HFFc6 (cell line): ENCODE measurements at places on chromosomes 7 and 10.
A peak's percentile ranks its signal among the peaks of the same experiment; 100 is the strongest.

- DNase-seq, result no peak
Measured at GRCh38 chr7:110839866-110840265, 251.1 kb upstream of the LRRN3 start.

DNA sequence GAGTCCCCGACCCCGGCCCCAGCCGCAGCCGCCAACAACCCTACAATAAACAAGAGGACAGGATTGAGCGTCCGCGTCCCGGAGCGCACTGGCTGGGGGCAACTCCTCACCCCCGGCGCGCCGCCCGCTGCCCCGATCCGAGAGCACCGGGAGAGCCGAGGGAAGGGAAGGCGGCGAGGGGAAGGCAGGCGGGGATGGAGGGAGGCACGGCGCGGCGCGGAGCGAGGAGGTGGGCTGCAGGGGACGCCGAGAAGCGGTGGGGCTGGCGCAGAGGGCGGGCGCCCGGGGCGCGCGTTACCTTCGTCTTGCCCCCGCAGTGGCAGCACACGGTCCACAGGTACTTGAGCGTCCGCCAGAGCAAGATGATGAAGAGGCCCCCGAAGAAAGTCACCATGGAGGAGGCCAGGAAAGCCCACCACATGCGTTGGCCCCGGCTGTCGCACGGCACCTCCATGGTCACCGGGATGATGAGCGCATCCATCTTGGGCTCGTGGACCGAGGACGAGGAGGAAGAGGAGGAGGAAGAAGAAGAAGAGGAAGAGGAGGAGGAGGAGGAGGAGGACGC, 559 bp downstream of the KCNMA1 start:
- DNase-seq, result no peak

DNA sequence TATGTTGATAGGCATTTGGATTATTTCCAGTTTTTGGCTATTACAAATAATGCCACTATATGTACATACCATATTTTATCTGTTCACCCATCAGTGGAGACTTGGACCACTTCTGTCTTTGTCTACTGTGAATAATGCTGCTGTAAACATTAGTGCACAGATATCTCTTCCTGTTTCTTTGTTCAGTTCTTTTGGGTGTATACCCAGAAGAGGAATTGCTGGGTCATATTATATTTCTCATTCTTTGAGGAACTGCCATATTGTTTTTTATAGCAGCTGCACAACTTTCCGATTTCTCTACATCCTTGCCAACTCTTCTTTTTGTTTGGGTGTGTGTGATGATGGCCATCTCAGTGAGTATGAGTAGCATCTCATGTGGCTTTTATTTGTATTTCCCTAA, 218.0 kb downstream of the LRMDA start:
- no peak for DNase-seq

DNA sequence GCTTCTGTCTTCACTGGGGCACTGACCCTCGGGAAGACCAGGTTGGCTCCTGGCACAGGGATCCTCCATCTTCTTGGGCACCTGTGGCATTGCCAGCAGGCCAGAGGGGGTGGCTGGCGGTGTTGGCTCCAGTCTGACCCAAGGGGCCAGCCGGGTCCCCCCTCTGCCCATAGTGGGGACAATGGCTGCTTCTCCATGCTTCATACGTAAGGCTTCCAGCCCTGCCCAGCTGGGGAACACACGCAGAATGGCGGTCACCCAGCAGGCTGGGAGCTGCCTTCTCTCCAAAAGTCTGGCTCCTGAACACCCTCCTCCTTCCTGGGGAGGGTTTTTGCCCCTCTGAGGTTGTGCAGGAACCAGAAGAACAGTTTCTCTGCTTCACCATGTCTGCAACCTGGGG, 106.8 kb downstream of the NEURL1 start:
- no peak for DNase-seq

DNA sequence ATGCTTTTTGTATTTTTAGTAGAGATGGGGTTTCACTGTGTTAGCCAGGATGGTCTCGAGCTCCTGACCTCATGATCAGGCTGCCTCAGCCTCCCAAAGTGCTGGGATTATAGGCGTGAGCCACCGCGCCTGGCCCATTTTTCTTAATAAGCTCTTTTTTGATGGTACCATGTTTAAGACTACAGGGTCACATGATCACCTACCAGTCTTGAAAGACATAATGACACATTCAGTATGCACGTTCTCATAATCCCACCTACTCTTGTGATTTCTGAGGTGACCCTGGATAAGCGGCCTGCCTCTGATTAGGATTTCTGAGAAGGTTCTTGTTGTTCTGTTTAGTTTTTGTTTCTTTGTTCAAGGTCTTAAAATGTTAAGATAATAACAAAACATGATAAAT, 43.7 kb upstream of the PLXNA4 start:
- DNase-seq, result no peak

GRCh38 chr7:5088906-5089305, 43.2 kb downstream of the RBAK start:
- DNase-seq, result no peak

GRCh38 chr10:121485436-121486139, 112.7 kb downstream of the FGFR2 start:
- DNase-seq, result no peak

- peak; percentile 73 for DNase-seq
Measured at GRCh38 chr10:103709341-103709920, 145.9 kb downstream of the SH3PXD2A start.

DNA sequence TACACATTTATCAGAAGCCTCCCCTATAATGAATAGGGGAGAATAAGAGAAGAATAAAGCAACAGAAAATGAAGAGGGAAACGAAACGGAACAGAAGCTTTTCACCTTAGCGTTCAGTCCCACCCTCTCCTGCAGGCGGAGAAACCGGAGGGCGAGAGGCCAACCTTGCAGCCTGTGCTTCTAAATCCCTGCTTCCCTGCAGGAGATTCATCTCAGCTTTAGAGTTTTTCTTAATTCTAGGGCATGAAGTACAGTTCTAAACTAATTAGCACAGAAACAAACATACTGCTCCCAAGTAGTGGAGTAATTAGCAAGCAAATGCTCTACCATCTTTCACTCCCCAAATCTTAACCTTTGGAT, 107.2 kb downstream of the CUBN start:
- DNase-seq, result no peak

DNA sequence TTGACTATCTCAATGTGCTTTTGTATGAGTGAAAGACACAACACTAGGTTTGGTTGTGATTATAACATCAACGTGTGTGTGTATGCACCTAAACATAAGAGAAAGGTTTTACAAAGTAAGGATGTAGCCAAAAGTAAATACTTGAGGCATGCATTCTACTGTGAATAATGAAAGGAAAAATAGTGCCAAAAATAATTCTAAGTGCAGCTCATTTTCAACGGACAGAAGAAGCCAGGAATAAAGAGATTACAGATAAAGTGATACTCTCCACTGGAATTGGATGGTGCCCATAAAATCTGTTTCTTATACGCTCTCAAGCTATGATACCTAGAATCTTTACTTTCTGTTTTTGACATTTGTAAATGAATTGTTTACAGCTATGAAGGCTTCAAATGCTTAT, 135.0 kb upstream of the TMEM72 start:
- no peak for DNase-seq

- DNase-seq, result no peak
Measured at GRCh38 chr7:34904987-34905386, 132.3 kb downstream of the DPY19L1 start.

DNA sequence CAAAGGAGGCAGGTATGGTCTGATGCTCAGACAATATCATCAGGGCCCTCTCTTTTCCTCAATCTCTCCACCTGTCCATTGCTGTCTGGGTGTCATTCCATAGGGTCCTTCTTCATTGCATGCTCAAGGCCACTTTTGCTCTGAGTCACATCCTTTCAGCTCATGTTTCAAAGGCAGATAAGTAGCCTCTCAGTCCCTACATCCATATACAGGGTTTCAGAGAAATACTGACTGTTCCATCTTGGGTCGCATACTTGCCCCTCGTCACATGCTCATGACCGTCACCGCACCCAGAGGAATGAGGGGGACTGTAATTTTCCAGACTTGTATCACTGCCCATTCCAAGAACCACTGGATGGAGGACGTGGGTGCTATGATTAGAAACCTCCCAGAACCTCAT, 93.4 kb downstream of the FAM107B start:
- DNase-seq, result no peak

GRCh38 chr7:98755138-98755898, 114.5 kb downstream of the TMEM130 start:
- DNase-seq, result no peak

GRCh38 chr7:48376263-48376662, 205.0 kb downstream of the ABCA13 start:
- DNase-seq, result no peak

DNA sequence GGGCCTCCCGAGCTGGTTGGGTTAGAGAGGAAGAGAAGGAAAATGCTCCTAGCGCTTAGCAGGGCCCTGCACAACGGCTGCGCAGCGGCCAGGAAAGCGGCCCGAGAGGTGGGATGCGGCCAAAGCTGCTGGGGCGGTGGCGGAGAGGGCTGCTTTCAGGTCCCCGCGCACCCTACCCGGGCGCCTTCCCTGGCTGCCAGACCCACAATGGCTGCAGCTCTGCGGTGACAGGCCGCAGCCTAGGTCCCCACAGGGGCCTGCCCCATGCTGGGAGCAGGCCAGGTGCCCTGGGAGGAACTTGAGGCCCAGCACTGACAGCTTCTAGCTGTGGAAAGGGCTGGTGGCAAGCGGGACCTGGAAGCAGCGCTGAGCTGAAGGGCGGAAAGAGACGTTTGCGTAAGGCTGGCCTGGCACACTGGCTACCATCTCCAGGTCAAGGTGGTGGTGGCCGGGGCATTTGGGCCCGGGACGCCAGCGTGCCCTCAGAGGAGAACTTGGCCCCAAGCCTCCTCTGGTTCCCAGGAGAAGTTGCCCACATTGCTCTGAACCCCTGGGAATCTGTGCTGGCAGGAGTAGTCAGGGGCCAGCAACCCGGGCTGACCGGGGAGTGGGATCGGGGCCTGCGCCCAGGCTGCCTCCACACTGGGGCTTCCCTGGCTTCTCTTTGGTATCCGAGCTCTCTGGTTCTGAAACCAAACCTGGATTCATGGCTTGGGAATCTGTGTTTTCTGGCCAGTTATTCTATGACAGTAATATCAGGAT, 72.9 kb upstream of the ZNF804B start:
- DNase-seq, result no peak

- DNase-seq, result no peak
Measured at GRCh38 chr7:116083796-116084195, 53.2 kb upstream of the TFEC start.

- peak; percentile 97 for DNase-seq
Measured at GRCh38 chr10:110398419-110399105, 93.8 kb upstream of the SMNDC1 start.

GRCh38 chr7:1558841-1559625, 3.0 kb upstream of the TMEM184A start:
- DNase-seq, result no peak
